Stimulated activated CD8-positive, alpha-beta memory T cell treated with anti-CD3 and anti-CD28 coated beads, Interleukin-15, amount 100 ng/mL, for 24 hours (primary cell): ENCODE measurements at places on chromosomes 4 and X.

- DNase-seq, result no peak
Measured at GRCh38 chrX:129529685-129530281, 6.5 kb upstream of the SMARCA1 start.

GRCh38 chr4:161287678-161288352 lies 876.0 kb downstream of the FSTL5 start:
- DNase-seq, result no peak

DNA sequence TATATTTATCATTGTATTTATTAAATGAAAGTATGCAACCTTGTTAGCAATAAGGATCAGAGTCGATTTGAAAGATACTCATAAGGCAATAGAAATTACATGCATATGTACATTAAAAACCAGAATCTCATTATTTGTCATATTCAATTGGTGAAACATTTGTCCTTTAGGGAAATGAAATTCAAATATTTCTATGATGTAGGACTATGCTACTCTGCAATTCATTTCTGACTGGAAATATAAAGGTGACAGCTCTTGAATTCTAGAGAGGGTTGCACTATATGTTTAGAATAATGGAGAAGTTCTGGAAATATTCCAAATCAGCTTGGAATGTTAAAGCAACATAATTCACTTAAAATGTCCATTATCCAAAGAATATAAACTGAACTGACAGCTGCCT lies 1519.8 kb downstream of the ARAP2 start:
- DNase-seq, result no peak

GRCh38 chr4:25826074-25826752 lies 36.6 kb downstream of the SEL1L3 start:
- no peak for DNase-seq

DNA sequence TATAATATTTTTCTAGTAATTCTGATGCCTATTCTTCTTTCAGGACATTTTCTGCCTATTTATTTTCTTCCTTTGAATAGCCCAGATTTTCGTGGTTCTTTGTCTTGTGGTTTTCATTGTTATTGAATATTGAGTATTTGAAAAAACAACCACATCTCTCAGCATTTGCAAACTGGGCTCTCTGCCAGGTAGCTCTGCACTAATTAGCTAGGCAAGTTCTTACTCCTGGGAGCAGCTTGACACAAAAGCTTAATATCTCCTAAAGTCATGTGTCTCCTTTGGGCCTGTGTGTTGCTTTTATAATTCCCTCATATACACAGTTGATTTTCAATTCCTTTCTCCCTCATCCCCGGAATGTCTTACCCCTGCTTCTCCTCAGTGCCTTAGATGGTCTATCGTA lies 413.5 kb upstream of the GRIA3 start:
- DNase-seq, result no peak

GRCh38 chr4:148852092-148852699 lies 410.0 kb upstream of the NR3C2 start:
- DNase-seq, result no peak

- no peak for DNase-seq
Measured at GRCh38 chr4:118883861-118884260, 4.8 kb upstream of the SYNPO2 start.

GRCh38 chr4:90419124-90419711 lies 292.0 kb downstream of the CCSER1 start:
- no peak for DNase-seq

DNA sequence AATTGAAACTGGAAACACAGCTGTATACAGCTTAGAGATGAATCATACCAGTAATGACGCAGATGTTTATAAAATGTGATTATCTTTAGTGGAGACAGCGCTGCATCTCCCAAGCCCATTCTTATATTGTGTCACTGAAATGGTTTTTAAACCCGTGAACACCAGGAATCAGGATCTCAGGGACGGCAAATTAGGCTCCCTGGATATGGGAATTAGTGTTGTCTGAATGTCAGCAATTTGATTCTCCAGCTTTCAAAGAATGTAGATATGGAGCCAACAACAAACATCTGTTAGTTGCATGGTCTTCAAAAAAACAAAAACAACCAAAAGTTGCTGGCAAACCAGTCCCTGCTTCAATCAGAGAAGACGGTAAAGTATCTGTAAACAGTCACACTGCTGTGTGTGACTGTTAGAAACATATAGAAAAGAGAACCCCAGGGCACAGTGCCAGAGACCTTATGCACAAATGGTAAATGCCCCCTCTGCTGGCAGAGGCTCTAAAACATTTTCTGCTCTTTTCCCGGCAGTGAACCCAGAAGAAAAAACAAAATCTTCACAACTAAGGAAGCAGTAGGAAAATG lies 351.9 kb upstream of the FTHL17 start:
- no peak for DNase-seq

DNA sequence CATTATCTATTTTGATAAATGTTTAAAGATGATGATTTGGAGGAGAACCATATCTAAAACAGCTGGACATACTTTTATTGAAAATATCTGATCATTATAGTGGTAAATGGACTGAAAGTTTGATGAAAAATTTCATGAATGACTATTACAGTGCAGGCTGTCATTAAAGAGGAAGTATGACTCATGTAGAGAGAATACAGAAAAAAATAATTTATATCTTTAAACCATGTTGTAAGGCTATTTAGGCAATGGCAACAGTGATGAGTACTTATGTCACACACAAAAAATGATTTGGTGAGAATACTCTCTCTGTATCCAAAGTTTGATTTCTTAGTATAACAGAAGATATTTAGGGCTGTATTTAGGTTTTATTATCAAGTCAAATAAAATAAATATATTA lies 3.9 kb upstream of the GLRB start:
- DNase-seq, result no peak

DNA sequence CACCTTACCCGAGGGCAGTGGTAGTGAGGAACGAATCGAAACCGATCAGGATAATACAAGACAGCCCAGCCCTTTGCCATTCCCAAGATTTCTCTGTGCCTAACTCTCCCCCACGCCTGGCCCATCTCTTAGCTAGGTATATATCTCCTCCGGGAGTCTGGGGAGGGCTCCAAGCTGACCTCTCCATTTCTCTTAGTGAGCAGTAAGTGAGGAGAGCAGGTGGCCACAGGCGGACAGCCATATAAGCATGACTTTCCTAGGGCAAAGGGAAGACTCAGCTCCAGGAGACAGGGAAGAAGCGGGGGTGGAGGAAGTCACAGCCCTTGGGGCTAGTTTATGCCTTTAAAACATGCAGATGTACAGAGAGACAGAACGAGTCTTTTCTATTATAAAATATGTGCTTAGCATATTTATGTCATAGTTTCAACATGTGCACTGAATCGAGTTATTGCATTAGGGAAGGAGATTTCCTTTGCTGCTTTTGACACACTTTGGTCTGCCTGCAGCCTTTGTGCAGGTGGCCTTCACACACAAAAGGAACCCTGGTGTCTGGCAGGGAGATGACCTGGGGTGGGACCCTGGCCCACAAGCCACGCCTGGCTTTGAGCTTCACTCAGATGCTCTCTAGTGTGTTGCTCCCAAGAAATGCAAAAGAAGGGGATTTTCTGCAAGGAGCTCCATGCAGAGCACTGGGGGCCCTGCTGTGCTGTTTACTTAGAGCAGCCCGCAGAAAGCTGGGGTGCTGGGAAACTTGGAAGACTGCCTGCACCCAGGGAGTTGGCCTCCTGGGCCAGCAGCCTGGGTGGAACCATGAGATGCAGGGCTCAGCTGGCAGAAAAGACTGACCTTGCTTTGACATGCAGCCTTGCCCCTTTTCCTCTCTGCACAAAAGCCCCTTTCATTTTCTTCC lies 613.3 kb downstream of the BCOR start:
- DNase-seq, result no peak

DNA sequence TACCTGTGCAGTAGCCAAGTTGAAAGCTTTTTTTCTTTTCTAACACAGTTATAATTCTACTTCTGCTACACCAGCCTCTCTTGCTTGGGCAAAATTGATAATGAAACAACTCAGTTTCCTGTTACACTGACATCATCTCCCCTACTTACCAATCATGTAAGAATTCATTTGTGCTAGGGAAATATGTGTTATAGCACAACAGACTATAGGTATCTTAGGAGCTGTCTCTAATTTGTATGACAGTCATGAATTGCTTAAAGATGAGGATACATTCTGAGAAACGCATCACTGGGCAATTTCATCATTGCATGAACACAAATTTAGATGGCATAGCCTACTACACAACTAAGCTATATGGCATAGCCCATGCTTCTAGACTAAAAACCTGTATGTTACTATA lies 246.3 kb upstream of the ANKRD50 start:
- no peak for DNase-seq

- DNase-seq, result no peak
Measured at GRCh38 chr4:110617646-110618580, 5.0 kb downstream of the PITX2 start.

DNA sequence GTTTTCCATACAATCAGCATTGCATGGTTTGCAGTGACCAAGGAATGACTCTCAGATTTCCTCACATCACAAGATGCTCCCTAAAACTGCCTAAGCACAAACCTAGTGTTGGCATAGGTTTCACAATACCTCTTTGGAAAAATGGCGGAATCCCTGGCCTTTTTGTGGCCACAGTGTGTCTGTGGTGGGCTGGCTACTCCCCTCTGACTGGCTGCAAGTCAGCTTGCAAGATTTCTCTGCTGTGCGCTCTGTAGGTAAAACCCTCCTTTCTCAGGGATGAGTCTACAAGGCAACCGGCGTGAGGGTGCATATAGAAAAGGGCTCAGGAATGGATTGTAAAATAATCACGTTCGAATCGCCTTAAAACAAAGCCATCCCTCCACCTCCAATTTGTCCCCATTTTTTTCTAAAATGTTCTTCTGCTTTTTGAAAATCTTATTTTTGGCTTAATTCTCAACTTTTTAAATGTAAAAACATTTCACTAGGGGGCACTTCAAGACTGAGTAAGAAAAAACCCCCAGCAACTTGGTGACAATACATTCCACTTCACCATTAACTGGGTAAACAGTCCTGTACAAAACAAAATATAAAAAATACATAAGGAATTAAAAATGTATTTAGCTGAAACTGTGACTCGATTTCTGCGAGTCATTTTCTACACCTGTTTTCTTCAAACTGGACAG lies 235.6 kb downstream of the STIM2 start:
- DNase-seq, result no peak

GRCh38 chr4:181938631-181939030 lies 304.6 kb upstream of the TENM3 start:
- DNase-seq, result no peak

DNA sequence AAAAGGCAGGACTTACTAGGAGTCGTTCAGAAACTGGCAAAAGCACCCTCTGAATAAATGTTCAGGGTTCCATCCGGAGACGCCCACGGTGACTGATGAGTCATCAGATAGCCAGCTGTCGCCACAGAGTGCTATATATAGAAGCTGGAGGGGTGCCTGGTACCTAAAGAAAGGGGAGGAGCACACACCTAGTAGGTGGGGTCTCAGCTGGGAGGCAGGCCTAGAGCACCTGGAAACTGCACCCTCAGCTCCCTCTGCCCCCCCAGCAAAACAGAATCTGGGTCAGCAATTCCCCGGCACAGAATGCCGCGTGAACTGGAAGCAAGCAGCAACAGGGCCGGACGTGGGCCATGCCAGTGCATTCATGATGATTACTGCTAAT lies 242.0 kb downstream of the BCOR start:
- DNase-seq, result peak; percentile 26

GRCh38 chr4:126405369-126405982 lies 1090.7 kb downstream of the FAT4 start:
- DNase-seq, result no peak

DNA sequence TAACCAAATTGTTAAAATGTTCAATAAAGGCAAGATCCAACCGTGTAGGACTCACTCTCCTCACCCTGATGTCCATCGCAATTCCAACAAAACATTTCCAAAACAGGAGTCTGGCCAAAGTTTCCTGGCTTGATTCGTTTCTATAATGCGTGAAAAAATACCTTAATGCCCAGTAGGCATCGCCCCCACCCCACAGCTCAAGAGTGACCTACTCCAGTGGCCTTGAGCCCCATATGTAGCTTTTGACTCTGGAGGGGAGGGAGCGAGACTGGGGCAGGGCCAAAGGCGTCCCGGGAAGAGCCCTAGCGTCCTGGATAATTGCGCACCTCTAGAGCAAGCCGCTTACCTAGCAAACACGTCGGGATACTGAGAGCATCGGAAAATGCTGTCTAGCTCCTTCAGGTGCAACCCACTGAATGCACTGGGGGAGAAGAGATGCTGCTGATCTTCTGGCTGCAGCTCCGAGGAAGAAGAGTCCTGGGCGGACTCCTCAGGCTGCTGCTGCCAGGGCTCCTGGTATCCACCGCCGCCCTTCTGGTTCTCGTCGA lies 55.6 kb upstream of the NKAP start:
- no peak for DNase-seq

DNA sequence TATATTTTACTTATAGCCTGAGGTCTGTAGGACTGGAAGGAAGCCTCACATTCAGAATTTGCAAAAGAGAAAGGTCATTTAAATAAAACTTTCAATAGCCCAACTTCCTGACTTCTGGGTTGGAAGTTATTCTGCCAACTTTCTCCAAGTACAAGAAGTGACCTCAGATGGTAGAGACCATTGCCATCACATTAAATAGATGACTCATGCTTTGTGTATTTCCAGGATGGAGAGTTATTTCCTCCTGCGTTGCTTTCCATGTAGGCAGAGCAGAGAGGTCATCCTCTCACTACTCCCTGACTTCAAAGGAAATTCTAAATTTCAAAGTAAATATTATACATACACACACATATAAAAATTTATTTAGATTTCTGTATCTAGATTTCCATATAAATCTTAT lies 73.0 kb upstream of the NR3C2 start:
- DNase-seq, result no peak

DNA sequence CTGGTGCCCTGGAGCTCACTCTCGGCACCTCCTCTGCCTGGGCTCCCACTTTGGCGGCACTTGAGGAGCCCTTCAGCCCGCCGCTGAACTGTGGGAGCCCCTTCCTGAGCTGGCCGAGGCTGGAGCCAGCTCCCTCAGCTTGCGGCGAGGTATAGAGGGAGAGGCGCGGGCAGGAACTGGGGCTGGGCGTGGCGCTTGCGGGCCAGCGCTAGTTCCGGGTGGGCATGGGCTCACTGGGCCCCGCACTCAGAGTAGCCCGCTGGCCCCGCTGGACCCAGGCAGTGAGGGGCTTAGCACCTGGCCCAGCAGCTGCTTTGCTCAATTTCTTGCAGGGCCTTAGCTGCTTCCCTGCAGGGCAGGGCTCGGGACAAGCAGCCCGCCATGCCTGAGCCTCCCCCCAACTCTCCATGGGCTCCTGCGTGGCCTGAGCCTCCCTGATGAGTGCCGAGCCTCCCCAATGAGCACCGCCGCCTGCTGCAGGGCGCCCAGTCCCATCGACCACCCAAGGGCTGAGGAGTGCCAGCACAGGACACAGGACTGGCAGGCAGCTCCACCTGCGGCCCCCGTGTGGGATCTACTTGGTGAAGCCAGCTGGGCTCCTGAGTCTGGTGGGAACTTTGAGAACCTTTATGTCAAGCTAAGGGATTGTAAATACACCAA lies 26.7 kb upstream of the FAM90A26 start:
- no peak for DNase-seq
